Fibroblast of pulmonary artery (primary cell): ENCODE measurements at places on chromosomes 1 and 21.

- no peak for DNase-seq
Observed at GRCh38 chr1:9075022-9075421, 5.6 kb upstream of the SLC2A5 start.

DNA sequence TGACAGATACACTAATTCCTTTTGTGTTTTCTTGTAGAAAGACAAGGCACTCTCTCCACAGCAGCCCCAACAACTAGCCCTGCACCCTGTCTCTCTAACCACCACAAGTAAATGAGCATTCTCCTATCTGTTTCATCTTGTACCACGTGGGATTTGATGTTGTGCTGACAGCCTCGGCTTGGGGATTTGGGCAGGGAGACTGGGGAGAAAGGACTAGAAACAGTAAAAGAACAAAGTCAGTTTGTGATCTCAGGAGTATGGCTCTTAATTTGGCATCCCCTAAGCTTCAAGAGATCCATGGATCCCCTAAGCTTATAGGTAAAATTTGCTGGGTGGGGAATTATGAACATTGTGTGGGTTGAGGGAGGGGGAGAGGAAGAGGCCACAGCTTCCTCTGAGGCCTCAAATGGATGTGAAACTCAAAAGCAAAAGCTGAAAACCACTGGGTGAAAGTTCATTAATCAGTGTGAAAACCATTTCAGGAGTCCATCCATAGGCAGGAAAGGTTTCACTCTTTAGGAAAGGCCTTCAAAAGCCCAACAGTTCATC is 3.1 kb downstream of the C1orf162 start:
- DNase-seq, result no peak

DNA sequence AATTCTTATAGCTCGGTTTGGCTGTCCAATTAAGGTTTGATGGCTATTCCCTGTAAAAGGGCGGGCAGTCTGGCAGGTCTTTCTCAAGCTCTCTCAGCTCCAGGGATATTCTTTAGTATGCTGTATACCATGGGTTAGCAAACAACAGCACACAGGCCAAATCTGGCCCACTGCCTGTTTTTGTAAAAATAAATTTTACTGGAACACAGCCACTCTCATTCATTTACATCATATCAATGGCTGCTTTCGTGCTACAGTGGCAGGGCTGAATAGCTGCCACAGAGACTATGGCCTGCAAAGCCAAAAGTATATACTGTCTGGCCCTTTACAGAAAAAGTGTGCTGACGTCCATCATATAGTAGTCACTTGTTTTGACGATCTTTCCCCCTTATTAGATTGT is 32.0 kb downstream of the MACO1 start:
- peak; percentile 49 for DNase-seq

- no peak for DNase-seq
Observed at GRCh38 chr1:95402780-95403179, 168.8 kb downstream of the RWDD3 start.

DNA sequence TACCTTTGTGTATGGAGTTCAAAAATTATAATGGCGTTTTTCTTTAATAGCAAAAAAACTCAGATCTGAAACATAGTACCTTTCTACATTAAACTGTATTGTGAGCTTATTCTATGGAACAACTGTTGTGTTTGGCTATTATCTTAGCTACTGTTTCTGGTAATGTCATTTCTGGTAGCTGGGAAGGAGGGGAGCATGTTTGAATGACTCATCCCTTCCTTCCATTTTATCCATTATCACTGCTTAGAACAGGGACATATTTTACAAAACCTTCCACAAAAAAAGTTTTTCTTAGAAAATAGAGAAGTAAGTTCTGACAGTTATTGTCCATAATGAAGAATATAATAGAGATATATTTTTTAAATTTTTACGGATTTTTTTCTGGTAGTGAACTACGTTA is 128.3 kb downstream of the NRDC start:
- peak; percentile 83 for DNase-seq

DNA sequence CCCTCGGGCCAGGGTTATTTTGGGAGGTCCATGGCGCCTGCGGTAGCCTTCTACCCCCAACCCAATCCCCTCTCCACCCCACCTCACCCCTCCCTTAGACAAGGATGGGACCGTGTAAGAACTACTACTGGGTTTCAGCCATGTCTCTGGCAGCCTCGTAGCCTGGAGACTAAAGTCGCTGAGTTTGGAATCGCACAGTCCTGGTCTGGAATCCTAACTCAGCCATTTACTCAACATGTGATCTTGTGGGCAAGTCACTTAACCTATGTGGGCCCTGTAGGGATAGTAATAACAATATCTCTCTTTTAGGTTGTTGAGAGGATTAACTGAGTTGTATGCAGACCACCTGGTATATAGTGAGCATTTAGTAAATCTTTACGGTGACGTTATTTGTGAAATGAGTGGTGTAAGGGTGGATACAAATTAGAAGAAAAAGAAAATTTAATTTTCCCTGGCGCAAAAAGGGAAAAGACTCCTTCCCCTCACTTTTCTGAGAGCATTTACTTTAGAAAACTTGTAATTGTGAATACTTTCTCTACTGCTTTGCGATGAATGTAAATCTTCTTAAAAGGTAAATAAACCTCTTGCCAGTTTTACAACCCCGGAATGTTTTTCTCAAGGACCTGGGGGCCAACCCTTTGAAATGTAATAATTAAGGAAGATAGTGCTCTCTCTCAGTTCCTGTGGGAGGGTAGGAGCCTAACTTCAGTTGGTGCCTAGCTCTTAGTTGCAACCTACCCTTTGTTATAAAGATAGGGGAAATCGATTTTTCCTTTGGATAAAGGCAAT is 615 bp upstream of the MRPS15 start:
- no peak for DNase-seq

DNA sequence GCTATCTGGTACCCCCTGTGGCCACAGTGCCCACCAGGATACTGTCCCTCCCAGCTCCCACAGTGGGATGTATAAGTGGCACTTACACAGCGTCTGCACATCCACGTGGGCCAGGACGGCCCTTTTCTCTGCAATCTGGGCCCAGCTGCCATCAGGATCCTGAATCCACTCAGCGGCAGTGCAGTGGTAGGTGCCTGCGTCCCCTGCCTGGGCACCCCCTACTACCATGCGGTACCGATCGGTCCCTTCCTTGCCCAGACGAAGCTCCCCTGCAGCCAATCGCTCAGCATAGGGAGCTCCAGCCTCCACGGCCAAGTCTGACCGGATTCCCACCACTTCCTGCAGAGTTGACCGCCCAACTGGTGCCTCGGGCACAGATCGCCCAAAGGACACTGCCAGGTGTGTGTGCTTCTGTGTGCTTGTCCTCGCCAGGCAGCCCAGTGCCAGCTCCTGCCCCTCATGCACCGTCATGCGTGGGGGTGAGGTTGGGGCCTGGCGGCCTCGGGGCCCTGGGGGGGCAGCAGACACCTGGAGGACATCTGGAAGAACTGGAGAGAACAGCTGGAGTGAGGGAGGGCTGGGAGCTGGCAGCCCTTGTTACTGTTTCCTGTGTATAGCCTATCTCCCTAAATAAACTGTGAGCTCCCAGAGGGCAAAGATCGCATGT is 4.7 kb downstream of the IGSF8 start:
- DNase-seq, result no peak

- no peak for DNase-seq
Observed at GRCh38 chr1:41728403-41729202, 190.1 kb downstream of the HIVEP3 start.

DNA sequence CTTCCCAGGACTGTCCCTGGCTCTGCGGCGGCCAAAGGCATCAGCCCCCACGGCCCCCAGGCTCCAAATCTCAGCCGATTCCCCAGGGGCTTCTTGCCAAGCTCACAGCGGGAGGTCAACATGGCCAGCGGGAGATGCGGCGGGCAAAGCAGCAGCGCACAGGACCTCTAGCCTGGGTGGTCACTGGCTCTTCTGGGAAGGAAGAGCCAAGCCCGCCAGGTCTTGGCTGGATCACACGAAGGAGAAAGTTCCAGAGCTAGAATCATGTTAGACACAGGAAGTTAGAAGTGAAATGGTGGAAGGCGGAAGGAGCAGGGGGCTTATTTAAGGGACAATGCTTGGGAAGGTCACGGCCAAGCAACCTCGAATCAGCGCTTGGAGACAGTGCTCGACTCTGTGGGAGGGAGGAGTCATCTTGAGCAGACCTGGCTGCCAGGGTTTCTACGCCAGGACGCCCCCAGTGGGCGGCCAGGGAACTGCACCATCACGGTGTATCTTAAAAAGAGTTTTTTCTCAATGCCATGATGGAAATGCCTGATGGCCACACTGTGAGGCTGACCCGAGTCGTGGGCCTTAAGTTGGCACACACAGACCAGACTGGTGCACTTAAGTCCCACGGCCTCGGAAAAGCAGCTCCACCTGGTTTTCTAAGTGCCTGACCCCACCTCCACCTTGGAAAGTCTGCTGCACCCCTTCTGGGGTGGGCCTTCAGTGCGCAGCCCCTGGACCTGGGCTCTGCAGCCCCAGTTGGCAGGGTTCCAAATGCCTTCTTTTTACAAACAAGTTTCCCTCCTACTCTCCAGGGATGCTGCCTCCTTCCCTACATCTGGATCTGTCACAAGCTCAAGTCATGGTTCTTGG is 29.3 kb downstream of the SLC66A1 start:
- DNase-seq, result peak; percentile 77

DNA sequence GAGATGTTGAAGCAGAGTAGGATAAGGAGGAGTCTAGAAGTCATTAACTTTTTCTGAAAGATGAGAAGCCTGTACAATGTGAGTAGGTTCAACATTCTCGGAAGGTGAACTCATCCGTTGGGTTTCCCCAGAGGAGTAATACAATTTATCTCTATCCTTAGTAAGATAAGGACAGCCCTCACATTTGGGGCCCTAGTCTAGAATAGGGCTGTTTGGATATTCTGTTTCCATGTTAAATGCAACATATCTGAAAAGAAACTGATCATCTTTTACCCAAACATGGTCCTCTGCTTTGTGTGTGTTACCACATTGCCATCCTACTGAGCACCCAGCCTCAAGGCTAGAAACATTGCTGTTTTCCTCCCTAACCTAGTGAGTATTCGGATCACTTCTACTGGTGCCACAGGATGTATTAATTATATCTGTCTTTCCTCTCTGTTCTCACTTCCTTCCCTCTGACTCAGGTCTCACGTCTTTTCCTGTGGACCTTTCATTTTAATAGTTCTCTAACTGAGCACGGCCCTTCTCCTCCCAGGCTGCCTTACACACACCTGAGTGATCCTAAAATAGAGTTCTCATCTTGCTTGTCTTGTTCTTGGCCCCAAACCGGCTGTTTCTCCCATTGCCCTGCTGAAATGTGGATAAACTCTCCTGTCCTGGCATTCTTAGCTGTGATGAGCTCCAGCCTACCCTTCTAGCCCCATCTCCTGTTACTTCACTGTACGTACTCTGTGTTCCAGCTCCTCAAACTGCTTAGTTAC is 91.7 kb downstream of the CDC14A start:
- DNase-seq, result peak; percentile 70

DNA sequence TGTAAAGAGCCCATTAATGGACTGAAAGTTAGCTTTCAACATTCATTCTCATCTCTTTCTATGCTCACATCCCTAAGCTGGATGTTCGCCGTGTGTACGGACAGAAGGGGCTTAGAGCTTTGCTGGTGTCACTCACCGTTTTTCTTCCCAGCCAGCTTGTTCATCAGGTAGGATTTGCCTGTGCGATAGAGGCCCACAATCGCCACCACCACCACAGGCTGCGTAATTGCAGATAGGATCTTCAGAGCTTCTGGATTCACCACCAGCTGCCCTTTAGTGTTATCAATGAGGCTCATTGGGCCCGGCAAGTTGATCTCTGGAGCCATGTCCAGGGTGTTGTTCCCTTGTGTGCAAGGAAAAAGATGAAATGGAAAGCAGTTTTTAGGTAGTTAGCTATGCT is 4.3 kb downstream of the GBP2 start:
- no peak for DNase-seq

GRCh38 chr1:101316799-101317198 is 80.0 kb downstream of the S1PR1 start:
- no peak for DNase-seq

DNA sequence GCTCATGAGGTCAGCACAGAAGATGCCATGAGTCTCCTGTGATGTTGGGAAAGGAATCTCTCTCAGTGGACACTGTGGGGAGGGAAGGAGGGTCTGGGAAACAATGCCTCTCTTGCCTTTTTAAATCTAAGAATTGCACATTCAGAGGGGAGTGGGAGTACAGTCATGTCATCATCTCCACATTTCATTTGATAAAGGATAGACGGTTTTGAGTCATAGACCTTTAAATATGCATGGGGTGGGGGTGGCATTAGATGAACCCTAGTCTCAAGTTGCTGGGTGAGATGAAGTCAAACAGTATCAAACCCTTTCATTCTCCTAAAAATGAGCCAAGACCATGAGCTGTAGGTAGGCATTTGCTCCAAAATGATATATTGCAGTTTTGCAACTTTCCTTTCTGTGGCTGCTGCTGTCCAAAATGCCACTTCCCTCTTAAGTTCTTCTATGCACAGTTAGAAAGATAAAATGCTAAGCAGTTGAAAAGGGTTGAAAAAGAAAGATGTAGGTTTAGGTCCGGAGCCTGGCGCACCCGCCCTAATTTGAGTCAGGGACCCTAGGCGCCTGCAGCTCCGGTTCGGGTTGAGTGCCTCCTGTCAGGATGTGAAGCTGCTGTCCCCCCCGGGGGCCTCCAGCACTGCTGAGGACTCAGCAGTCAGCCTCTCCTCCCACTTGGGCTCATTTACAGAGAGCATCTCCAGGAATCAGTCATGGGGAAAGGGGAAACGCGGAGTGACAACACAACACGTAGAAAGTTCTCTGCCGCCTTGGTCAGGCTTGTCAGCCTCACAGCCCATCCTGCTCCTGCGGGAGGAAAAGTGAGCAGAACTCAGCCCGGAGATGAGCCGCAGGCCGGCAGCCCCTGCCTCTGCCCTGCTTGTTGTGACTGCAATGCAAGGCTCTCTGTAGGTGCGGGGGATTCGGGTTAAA is 479.3 kb upstream of the RUNX1 start:
- peak; percentile 29 for DNase-seq
